ENCODE measurements at places on chromosomes 11 and 22.

DNA sequence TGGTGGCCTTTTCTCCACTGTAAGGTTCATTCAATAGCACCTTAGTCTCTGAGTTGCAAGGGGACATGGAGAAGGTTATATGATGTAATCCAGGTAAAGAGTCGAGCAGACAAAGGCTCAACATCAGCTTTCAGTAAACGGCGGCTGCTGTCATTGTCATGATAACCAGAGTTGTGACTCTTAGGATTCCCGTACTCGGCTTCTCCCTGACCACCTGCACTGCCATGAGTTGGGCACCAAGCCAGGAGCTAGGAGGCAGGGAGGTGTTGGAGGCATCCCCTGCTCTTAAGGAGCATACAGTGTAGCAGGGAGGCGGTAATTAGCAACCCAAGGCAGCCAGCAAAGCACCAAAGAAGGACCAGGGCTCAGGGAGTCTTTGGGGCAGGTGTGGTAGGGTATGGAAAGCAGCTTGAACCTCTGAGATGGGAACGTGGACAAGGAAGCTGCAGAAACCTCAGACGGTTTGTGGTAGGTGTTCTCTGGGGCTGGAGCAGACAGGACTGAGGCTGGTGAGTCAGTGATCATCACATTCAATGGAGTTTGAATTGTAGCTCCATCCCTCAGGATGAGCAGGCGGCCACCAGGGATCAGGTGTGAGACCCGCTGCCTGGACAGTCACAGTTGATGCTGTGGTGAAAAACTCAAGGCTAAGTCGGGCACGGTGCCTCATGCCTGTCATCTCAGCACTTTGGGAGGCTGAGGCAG is 31.7 kb downstream of the LIF start:
- no peak for DNase-seq

DNA sequence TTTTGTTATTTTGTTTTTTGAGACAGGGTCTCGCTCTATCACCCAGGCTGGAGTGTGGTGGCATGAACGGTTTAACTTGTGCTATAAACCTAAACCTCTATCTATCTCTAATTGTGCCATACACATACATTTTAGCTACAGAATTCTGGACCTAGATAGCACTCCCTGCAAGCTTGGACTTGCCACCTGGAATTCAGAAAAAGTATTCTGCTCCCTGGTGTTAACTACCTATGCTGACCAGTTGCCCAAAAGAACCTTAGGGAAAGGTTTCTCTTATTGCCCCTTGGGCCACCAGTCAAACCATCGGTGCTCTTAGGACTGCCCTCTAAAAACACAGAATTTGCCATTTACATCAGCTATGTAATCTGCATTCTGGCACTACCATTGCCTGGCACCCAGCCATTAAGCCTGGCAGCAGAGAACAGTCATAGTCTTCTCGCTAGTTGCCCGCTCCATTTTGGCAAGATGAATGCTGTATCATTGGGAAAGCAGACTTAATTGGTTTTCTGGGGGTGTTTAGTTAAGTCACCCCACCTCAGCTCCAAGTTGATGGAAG is 55.3 kb downstream of the ETS1 start:
- no peak for DNase-seq

- no peak for DNase-seq
Measured at GRCh38 chr11:112834277-112834755, 126.9 kb upstream of the NCAM1 start.

DNA sequence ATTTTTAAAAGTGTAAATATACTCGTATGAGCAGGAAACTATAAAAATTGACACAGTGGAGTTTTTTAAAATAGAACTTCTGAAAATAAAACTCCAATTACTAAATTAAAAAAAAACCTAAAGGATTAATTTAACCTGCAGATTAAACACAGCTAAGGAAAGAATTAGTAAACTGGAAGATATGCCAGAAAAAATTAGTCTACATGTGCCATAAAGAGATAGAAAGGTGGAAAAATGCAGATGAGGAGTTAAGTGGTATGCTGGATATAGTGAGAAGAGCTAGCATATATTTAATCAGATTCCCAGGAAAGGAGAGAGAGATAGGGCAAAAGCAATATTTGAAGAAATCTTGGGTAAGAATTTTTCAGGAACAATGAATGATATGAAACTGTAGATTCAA is 315.8 kb upstream of the CADM1 start:
- DNase-seq: no peak

DNA sequence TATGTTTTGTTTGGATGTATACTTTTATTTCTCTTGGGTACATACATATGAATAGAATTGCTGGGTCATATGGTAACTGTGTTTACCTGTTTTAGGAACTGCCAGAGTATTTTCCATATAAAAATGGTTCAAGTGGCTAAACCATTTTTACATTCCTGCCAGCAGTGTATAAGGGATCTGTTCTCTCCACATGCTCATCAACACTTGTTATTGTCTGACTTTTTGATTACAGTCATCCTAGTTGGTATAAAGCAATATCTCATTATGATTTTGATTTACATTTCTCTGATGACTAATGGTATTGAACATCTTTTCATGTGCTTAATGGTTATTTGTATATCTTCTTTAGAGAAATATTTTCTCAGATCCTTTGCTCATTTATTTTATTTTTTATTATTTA is 104.2 kb upstream of the RRM1 start:
- no peak for DNase-seq

GRCh38 chr11:61680622-61681221 is 531 bp downstream of the DAGLA start:
- no peak for DNase-seq

- no peak for DNase-seq
Measured at GRCh38 chr11:112318184-112318591, 57.5 kb upstream of the PLET1 start.

DNA sequence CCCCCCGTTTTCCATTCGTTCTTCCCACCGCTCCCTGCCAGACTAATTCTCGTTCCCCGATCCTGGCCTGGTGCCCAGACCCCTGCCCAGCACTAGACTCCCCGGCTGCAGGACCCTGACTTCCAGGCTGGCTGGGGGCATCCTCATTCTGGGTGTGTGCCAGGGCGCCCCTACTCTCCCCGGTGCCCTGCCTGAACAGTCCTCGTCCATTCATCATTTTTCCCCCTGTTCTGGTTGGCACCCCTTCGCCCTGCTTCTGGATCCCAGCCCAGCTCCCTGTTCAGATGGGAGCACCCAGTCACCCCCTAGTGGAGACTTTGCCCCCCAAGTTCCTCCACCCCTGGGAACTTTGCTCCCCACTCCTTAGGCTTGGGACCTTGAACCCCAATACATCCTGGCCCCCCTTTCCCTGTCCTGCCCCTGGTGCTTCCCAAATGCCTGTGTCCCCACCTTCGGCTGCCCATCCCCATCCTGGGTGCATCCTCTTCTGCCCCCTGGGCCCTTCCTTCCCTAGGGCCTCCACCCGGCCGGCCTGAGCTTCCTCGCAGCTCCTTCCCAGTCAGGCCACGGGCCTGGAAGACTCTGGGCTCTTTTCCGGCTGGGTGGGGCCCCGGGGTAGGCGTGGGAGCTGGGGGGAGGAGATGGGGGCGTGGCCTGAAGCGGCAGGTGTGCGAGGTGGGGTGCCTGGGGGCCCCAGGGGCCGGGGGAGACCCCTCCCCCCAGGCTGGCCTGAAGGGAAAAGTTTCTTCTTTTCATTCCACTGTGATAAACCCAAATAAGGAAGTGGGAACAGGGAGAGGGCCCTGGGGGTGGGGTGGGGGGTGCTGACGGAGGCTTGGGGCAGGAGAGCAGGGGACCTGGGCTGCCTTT is 908 bp downstream of the PLCB3 start:
- no peak for DNase-seq

- no peak for DNase-seq
Measured at GRCh38 chr11:73333640-73334383, 25.7 kb downstream of the ARHGEF17 start.

GRCh38 chr11:129580278-129580677 is 204.6 kb downstream of the BARX2 start:
- DNase-seq: no peak

GRCh38 chr11:18455686-18456372 is at the start of gene LDHAL6A:
Gene LDHAL6A (plus strand): TSS chr11:18455856. CDS start chr11:18456681, 825 bp downstream.
- DNase-seq: peak; percentile 20

- DNase-seq: no peak
Measured at GRCh38 chr11:57205041-57205641, 23.4 kb downstream of the LRRC55 start.

GRCh38 chr11:107573438-107573837 is 7.9 kb upstream of the ALKBH8 start:
- DNase-seq: no peak

DNA sequence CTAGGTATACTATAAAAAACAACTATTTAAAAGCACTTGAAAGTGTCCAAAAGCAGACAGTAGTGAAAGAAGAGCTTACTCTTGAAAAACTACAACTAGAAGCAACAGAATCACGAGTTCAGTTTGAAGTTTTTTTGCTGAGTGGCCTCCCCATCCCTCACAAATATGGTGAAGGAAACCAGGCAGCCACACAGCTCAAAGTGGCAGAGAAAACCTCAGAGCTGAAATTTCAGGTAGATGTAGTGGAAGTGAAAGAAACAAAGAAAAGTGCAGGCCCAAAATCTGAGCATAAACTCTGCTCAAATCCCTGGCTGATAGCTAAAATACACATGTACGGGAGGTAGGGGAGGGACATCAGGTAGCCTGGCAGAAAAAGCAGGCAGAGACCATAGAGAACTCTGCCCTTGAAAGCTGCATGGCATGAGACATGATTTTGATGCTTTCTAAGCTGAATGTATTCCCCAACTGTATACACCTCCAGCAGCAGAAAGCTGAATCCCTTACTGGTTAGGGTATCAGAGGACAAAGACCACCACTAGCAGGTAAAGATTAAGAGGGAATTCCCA is 12.1 kb downstream of the BTBD10 start:
- no peak for DNase-seq

DNA sequence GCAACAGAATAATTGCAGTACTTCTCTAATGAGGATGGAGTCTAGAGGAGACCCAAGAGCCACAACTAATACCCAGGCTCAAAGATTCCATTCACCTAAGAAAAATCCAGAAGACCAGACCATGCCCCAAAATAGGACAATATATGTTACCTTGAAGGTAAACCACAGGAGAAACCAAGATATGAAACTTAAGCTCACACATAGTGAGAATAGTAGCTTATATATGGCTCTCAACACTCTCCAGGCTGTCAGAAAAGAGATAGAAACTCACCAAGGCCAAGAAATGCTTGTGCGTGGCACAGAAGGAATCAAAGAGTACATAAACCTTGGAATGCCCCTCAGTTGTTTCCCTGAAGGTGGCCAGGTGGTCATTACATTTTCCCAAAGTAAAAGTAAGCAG is 9.1 kb downstream of the FAM111A start:
- DNase-seq: no peak

- no peak for DNase-seq
Measured at GRCh38 chr11:36405585-36406367, 104.3 kb downstream of the TRAF6 start.

DNA sequence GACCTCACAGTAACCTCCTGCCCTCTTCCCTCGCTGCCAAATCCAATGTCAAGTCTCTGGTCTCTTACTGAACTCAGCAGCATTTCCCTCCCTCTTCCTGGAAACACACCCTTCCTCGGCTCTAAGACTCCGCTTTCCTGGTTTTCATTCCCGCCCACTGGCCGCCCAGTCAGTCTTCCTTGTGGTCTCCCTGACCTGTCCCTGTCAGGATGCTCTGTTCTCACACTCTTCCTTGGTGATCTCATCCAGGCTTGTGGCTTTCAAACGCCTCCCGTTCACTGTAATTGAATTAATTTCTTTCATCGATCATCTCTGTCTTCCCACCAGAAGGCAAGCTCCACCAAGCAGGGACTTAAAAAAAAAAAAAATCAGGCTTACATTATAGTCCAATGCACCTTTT is 33.5 kb downstream of the MYO18B start:
- DNase-seq: no peak

GRCh38 chr11:101441747-101442146 is 142.1 kb downstream of the TRPC6 start:
- DNase-seq: no peak

DNA sequence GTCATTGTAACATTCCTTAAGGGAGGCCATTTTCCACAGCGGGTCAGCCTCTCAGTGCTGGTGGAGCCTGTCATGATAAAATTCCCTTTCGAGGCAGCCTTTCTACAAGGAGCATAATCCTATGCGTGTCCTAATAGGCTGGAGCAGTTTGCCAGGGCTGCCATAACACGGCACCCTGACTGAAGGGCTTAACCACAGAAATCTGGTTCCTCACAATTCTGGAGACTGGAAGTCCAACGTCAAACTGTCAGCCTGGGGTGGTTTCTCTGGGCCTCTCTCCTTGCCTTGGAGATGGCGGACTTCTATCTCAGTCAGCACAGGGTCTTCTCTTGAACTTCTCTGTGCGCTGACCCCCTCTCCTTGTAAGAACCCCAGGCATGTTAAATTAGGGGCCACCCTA is 1.4 kb upstream of the RGL4 start:
- no peak for DNase-seq

GRCh38 chr22:47994601-47995263 is 1232.3 kb downstream of the TBC1D22A start:
- no peak for DNase-seq

All from CD4-positive, alpha-beta T cell treated with Interleukin-12 subunit alpha and Interleukin-12 subunit beta, for 1 hour (primary cell).